ENCODE measurements at places on chromosomes 6 and 20.

DNA sequence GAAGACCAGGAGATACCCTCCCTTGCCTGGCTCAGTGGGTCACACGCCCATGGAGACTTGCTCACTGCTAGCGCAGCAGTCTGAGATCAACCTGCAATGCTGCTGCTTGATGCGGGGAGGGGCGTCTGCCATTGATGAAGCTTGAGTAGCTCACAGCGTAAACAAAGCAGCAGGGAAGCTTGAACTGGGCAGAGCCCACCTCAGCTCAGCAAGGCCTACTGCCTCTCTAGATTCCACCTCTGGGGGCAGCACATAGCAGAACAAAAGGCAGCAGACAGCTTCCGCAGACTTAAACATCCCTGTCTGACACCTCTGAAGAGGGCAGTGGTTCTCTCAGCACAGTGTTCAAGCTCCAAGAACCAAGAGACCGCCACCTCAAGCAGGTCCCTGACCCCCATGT is 271.3 kb downstream of the ESR1 start:
- DNase-seq: no peak

GRCh38 chr6:10968776-10969175 is 75.3 kb downstream of the ELOVL2 start:
- DNase-seq: no peak

DNA sequence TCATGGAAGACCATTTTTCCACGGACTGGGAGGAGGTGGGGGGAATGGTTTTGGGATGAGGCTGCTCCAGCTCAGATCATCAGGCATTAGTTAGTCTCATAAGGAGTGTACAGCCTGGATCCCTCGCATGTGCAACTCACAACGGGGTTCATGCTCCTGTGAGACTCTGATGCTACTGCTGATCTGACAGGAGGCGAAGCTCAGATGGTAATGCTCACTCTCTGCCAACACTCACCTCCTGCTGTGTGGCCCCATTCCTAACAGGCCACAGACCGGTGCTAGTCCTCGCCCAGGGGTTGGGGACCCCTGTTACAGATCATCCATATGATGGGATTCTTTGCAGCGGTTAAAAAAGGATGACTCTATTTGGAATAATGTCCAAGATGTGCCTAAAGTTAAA is 27.6 kb upstream of the BMP7 start:
- DNase-seq: no peak

- no peak for DNase-seq
These were observed 12.3 kb upstream of the CTNNBL1 start for GRCh38 chr20:37681384-37682112.

DNA sequence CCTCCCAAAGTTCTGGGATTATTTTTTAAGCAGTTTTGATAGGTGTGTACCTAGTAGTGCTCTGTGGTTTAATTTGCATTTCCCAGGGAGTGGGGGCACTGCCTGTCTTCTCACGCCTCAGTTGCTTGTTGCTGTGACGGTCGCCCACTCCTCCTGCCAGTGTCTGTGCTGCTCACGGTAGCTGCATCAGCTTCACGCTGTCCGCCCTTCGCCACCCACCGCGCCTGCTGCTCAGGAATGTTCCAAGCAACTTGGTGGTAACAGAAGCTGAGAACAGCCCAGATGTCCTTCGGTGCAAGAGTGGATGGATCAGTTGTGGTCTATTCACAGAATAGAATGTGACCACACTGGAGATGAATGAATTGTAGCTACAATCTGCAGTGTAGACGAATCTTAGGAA is 22.9 kb downstream of the DNAJC5 start:
- DNase-seq: no peak

- DNase-seq: no peak
These were observed 10.7 kb upstream of the C20orf204 start for GRCh38 chr20:64025101-64025825.

DNA sequence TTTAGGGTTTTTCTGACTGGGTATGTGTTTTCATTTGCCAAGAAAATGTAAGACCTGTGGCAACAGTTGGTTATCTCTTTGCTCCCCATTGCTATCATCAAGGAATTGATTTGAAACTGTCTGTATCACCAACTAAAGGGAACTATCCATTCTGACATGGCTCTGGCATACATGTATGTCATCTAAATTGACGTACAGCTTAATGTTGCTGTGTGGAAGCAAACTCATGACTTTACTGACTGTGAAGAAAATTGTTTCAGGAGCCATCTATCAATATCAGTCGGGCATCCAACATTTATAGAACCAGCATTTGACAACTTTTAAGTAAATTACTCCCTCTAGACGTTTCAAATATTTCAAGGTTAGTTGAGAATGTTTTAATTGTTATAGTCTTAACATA is 555.8 kb upstream of the EPHA7 start:
- no peak for DNase-seq

GRCh38 chr6:155486721-155487294 is 31.2 kb upstream of the NOX3 start:
- DNase-seq: no peak

DNA sequence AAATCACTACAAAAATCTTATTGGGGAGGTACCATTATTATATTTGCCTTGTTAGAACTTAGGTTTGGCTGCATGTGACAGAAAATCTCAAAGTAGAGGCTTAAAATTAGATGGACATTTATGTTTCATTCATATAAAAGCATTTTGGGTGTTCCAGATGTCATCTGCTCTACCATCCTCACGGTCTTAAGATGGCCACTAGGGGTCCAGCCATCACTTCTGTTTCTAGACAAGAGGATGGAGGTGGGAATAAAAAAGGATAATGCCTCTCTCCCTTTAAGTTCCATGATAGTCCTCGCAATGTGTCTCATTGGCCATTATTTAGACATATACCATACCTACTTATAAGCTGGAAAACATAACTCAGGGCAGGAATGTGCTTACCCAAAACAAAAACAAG is 929.5 kb downstream of the KIF16B start:
- no peak for DNase-seq
